Gastroesophageal sphincter (tissue), 4 donors: ENCODE measurements at places on chromosomes 12 and 14. TPM values are rescaled to one million over a fixed set of nuclear protein-coding genes. Genes with fewer than 3 reads are reported as not detected.

The ITGA7 gene
- total RNA-seq: 206 TPM

DNA sequence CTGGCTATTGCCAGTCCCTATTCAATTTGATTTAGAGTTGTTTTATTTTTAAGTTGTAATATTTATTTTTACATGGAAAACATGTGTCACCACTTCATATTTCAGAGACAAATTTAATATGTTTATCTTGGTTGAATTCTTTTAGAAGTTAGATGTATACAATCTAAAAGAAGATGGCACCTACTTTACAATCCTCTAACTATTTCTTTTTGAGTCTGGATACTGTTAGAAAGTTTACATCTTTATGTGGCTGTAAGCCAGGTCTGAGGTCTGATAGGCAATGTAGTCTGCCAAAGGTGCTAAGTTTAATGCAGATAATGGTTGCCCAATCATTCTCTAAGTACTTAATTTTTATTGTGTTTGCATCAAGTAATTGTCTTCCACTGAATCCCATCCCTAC, 7.2 kb upstream of the LMO3 start:
- ATAC-seq: no peak

GRCh38 chr12:94284859-94285258, 136.5 kb downstream of the PLXNC1 start:
- ATAC-seq: no peak

DNA sequence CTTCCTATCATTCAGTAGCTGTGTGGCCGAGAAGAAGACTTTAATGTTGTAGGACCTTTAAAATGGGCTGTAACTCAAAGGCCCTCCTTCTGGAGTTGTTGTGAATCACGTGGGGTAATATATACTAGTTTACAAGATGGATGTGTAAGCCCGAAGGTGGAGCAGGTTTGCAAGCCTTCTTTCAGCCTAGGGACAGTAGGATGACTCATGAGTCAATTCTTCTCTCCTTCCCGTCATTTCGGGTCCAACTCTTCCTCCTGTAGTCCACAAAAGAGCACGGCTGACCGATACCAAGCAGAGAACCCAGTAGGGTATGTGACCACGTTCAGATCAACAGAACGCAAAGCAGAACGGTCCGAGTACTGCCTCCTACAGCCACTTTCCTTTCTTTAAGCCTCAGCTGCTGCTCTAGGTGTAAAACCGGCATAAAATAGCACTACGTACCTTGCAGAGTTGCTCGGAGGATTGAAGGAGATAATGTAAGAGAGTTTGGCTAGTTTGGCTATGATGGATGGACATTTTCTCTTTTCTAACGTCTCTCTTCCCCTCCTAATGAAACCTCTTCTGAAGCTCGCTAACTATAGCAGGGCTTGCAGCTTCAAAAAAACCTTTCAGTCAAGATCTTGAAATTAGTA, 1.3 kb upstream of the RASSF3 start:
- no peak for ATAC-seq

DNA sequence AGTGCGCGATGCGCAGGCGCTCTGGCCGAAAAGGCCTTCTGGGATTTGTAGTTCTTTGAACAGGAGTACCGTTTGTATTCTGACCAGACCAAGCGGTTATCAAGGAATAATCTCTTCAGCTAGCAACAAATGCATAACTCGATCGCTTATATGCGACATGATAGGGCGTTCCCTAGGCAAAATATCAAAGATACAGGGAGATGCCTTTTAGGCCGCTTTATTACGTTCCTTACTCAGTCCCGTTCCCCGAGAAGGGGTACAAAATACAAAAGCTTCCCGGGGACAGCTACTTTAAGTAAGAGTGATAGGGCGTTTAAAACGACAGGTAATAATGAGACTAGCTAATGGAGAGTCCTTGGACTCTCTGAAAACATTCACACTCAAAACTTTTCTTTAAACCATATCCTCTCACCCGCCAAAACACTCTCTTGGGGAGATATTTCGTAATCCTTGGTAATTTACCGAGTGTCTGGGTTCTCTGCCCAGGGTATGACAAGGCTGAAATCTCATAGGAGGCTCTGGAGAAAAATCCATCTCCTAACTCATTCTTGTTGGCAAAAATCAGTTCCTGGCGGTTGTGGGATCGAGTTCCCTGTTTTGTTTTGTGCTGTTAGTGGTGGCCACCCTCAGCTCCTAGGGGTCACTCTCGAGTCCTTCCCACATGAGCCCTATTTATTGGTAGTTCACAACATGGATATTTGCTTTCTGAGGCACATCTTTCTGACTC, 412 bp upstream of the SNW1 start:
- ATAC-seq: peak; percentile 76

The C12orf57 gene
- 451 TPM for total RNA-seq

- no peak for ATAC-seq
Measured at GRCh38 chr12:31017535-31017934, 56.1 kb upstream of the DDX11 start.

DNA sequence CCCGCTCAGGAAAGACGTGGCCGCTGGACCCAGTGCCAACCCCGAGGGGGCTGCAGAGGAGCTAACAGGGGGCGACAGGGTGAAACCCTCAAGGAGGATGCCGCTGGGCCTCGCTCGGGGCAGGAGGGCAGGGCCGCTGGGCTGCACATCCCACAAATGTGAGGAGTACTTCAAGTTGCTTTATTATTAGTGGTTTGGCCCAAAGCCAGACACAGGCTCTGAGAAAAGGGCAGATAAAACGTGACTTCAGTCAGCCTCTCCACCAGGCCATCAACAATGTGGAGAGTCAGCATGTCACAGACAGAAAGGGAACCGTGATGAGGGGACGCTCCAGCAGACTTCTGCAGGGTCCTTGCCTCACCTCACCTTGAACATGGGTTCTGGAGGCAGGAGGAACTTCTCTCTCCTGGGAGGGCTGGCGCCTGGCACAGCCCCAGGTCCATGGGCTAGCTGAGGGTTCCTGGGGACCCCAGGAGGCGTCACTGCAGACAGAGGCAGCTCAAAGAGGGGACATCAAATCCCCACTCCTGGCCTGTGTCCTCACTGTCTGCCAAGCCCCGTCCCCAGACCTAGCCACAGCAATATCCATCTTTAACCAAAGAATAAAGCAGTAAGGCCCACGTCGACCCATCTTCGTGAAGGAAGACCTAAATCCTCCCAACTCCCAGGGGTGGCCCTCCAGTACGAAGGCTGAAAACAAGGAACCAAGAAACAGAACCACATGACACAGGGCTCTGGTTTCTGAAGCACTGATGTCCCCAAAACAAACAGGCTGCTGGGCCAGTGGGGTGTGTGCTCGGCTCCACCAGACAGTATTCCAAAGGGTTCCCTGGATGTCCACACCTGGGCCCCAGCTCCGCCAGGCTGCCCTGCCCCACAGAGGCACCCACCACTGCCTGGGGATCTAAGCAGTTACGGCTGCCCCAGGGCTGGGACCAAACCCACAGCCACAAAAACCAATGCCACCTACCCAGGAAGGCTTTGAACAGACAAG, 35.1 kb downstream of the CCDC85C start:
- ATAC-seq: no peak

DNA sequence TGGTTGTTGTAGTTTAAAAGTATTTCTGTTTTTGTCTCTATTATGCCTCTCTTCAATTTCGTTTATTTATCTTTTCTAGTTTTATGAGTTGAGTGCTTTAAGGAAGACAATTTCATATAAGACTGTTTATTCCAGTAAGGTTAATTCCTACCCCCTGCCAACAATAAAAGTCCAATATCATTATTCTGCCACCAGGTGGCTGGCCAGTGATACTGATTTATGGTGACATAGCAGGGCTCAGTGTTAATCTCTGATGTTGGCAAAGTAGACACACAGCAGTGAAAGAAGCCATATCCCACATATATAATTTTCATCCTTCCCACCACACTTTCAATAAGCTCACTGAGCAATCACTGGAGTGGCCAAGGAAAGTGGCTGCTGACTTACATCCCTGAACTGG, 69.0 kb upstream of the BMP4 start:
- no peak for ATAC-seq

- ATAC-seq: no peak
Measured at GRCh38 chr14:28751467-28752058, 15.0 kb upstream of the FOXG1 start.

GRCh38 chr14:98456231-98456630, 815.8 kb downstream of the BCL11B start:
- no peak for ATAC-seq

DNA sequence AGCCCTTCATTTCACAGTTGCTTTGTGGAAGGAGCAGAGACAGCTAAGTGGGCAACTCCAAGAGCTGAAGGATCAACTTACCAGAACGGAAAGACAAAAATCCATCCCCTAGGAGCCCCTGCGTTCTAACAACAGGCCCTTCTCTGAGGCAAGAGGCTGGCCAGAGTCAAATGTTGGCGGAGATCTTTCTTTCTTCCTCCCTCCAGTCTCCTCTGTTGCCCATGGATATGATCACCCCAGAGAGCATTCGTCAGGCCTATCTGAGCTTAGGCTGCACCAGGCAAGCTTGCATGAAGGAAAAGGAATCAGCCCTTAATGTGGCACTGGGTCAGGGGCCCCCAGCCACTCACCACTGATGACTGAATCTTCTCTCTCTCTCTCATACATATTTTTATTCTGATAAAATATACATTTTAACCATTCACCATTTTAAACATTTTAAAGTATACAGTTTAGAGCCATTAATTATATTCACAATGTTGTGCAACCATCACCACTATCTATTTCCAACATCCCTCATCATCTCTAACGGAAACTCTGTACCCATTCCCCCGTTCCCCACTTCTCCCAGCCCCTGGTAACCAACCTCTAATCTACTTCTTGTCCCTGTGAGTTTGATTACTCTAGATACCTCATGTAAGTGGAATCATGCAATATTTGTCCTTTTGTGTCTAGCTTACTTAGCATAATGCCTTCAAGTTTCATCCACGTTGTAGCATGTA, 52.9 kb upstream of the CCND2 start:
- no peak for ATAC-seq

The PTPN11 gene
- total RNA-seq: 131 TPM

DNA sequence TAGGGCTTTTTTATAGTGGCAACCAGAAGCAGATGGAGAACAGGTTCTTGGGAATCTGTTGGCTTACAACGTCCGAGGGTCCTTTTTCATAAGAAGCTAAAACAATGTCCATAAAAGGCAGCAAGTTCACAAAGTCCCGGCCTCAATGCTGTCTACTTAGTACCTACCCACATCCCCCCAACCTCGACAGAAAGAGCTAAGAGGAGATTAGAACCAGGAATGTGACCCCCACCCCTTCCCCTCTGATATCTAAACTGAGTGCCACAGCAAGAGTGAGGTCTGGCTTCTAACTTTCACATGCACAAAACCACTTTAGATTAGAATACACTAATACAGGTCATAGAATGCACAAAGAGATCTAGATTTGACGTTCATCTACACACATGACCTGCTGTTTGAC, 4.5 kb downstream of the DPF3 start:
- no peak for ATAC-seq

- ATAC-seq: peak; percentile 31
Measured at GRCh38 chr12:110023059-110023980, 24.1 kb downstream of the ANKRD13A start.

DNA sequence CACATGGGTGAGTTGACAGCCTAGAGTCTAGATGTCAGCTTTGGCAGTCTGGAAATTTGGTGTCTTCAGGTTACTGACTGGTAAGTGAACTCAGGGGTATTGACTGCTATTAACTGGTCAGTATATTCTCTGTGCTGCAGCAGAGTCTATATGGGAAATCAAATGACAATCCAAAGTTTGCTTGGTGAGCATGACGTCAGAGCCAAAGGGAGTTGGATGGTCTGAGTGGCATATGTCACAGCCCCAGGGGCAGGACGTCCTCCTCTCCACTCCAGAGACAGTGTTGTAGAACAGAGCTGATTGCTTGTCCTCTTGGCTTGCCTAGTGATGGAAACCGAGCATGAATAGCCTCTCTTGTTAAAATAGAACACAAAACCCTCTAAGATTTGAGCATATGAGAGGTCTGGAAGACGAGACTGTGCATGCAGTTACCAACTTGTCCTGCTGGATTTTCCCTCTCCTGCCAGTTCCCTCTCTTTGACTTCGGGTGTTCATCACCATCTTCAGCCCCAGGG, 3.3 kb upstream of the TBC1D30 start:
- ATAC-seq: no peak

The DHRS4L2 gene
- total RNA-seq: 21.9 TPM

DNA sequence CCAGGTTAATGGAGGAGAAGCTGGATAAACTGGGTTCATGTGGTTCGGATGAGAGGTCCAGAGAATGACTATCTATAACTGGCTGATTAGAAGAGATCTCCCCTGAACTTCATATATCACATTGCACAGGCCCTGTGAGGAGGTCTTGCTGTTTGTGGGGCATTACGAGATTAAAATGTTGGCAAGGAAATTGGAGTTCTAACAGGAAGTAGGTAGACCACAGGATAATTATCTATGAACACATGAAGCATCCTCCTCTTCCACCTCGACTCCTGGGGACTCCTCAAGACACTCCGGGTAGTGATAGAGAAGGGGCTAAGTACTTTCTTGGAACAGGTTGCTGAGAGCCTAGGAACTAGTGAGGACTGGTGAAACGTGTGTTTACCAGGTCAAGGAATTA, 418.8 kb downstream of the KCNH5 start:
- ATAC-seq: no peak

DNA sequence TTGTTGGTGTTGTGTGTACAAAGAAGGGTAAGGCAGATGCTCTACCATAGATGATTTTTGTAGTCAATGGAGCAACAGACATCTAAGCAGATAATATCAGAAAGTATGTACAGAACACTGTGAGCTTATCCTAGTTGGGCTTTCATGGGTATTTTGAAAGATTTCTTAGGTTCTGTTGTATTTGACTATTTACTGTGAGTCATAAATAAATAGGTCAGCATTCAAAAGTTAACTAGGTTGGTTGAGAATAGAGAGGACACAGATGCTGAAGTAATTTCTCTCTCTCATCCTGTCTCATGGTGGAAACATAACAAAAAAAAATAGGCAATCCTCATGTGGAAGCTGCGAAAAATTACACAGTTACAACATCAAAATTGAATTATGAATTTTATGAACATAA, 413.5 kb downstream of the CCDC91 start:
- ATAC-seq: no peak

GRCh38 chr12:60451457-60451856, 855.6 kb downstream of the SLC16A7 start:
- no peak for ATAC-seq

DNA sequence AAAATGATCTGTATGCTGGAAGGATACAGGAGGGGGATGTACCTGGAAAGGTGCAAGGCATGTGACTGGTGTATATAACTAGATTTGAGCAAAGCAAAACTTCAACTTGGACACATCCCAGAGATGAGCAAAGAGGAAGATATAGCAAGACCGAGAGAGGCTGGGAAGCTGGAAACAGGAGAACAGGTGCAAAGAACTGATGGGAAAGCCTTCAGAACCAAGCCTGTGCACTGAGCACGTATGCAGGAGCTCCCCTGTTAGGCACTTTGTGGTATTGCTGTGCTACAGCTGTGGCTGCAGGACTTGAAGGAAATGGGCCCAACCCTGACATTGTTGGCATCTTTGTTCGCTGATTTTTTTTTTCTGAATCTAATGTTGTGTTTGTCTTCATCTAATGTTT, 120.7 kb upstream of the PWP1 start:
- no peak for ATAC-seq

The TUBA1A gene
- total RNA-seq: 528 TPM
